ENCODE measurements at places on chromosomes 16 and 17.
A peak's percentile ranks its signal among the peaks of the same experiment; 100 is the strongest.

- DNase-seq = no peak
Observed at GRCh38 chr17:8273884-8274444, 14.5 kb upstream of the RANGRF start.

DNA sequence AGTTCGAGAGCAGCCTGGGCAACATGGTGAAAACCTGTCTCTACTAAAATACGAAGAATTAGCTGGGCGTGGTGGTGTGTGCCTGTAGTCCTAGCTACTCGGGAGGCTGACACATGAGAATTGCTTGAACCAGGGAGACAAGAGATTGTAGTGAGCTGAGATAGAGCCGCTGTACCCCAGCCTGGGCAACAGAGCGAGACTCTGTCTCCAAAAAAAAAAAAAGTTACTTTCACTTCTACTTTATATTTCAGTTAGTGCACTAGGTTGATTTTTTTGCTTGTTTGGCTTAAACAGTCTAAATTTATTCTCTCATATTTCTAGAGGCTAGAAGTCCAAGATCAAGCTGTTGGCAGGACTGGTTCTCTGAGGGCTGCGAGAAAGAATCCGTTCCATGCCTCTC, 13.4 kb downstream of the CCDC102A start:
- no peak for DNase-seq

DNA sequence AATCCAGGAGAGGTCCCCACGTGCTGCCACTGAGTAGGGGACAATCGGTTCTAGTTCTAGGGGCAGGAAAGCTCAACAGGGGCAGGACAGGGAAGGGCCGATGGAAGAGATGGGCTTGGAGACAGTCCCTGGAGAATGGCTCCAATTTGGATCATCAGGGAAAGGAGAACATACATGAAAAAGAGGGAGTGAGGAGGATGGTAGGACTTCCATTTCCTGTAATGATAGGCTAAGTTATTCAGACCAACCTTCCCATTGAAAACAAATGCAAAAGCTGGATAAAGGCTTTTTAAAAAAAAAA, 20.4 kb upstream of the GPATCH8 start:
- no peak for DNase-seq

DNA sequence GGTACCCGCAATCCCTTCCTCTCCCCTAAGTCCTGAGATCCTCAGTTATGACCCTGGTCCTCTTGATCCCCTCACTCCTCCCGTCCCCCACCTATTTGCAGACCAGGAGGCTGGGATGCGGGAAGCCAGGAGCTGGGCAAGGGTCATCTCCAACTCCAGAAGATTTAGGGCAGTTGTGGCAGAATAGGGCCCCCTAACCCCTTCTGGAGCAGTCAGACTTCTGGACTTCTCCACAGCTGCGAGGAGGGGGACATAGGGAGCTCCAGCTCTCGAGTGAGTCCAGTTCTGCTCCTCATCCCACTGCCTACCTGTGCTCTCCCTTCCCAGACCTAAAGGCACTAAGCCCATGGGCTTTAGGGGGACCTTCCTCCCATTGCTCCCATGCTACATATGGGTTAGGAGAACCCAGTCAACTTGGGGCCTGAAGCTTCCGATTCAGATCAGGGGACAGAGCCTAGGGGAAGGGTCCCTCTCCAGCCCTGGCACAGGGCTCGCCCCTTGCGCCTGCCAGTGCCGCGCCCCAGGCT, 1.3 kb downstream of the WNK4 start:
- DNase-seq = no peak

DNA sequence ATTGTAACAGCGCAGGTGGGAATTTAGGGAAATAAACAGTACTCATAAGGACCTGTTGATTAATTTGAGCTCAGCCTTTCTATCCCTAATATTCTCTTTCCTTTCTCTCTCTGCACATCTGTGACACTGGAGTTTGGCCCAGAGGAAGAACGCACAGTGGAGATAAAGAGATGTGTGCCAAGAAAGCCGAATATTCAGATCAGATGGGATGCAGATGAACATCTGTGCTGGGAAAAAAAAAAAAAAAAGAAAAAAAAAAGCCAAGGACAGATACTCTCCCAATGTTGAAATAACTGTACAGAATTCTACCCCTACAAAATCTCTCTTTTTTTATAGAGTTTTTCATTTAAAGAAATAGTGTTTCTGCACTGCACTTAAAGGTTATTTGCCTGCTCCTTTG, 485.4 kb downstream of the KCNJ2 start:
- no peak for DNase-seq

GRCh38 chr16:1965396-1966001, 873 bp upstream of the RPS2 start:
- DNase-seq = peak; percentile 12

GRCh38 chr17:2282297-2282873, 21.2 kb downstream of the SMG6 start:
- DNase-seq = peak; percentile 46

- DNase-seq = peak; percentile 2
Observed at GRCh38 chr17:40646791-40647623, 611 bp downstream of the SMARCE1 start.

GRCh38 chr17:47693731-47694580, at the start of gene TBKBP1:
TBKBP1 (plus strand) TSS chr17:47694161; CDS start chr17:47696113, 1,952 bp downstream.
- DNase-seq = no peak

- no peak for DNase-seq
Observed at GRCh38 chr17:51060396-51060795, 60.3 kb downstream of the SPAG9 start.

- DNase-seq = no peak
Observed at GRCh38 chr16:4550591-4550990, 5.5 kb upstream of the C16orf96 start.

GRCh38 chr17:8220783-8221662, 10.6 kb upstream of the AURKB start:
- DNase-seq = peak; percentile 88

DNA sequence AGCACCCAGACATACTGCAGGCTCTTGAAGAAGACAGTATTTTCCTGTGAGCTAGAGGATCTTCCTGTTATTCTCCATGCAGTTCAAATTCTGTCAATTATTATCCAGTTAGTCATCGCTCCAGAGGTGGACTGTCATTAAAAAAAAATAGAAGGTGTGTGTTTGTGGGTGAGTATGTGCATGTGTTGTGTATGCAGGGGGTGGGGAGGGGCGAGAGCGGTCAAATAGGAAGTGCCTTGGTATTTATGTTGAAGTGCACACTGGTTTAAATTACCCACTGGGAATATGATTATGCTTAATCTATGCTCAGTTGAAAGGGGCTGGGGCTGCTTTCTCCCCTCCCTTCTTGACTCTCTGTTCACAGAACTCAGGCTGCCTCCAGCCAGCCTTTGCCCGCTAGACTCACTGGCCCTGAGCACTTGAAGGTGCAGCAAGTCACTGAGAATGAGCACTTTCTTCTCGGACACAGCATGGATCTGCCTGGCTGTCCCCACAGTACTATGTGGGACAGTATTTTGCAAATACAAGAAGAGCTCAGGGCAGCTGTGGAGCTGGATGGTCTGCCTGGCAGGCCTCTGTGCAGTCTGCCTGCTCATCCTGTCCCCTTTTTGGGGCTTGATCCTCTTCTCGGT, at the start of gene HSD17B2:
HSD17B2 (plus strand) TSS at position 273 of the 632 bp plus-strand sequence; CDS start at position 445, 172 bp downstream.
- DNase-seq = peak; percentile 52

DNA sequence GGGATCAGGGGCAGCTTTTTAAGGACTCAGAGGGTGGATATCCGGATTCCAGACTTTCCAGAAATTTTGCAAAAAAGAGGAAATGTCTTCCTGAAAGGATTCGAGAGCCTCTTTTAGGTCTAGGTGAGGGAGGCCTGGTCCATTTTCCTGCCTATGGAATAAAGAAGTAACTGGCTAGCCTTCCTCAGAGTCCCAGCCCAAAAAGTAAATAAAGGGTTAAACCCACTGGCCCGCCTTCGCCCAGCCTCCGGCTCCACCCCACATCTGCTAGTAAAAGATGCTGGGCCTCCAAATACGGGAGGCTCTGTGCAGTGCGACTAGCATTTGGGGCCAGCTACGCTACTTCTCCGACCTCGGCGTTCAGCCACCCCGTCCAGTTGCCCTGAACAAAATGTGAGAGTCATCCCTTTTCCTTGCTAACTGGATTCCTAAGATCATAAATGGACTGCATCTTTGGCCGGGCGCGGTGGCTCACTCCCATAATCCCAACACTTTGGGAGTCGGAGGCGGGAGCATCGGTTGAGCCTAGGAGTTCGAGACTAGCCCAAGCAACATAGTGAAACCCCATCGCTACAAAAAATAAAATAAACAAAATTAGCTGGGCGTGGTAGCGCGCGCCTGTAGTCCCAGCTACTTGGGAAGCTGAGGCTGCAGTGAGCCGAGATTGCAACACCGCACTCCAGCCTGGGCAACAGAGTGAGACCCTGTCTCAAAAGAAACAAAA, 824 bp upstream of the MPP2 start:
- DNase-seq = no peak

DNA sequence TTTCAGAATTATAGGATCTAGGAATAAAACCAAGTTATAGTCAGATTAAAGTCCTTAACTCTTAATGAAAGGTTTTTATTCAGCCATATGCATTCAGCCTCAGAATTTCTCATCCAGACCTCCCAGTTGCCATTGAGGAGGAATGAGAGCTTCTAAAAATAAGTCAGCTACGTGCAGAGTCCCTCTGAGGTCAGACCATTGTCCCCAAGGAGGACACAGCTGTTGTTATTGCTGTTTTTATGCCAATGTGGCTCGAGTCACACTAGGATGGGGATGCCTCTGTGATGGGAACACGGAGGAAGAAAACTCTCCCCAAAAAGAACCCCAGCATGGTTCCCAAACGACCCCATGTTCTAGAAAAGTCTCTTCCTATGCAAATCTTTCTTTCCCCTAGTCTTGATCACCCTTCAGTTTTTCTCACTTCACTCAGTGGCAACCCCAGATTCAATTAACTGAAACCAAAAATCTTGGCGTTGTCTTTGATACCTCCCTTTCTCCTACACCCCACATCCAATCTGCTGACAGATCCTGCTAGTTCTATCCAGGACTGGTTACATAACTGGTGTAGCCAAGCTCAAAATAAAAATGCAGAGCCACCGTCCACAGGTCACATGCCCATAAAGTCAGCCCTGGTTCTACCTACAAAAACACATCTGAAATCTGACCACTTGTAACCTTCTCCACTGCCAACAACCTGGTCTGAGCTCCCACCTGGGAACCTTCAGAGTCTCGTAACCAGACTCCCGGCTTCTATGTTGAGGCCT, 138.2 kb upstream of the ERCC4 start:
- no peak for DNase-seq

GRCh38 chr17:45581860-45582259, 91.3 kb upstream of the PLEKHM1 start:
- no peak for DNase-seq

- DNase-seq = no peak
Observed at GRCh38 chr17:50924800-50925199, 58.6 kb upstream of the TOB1 start.

GRCh38 chr17:7403043-7403726, 712 bp downstream of the TMEM256 start:
- DNase-seq = no peak

DNA sequence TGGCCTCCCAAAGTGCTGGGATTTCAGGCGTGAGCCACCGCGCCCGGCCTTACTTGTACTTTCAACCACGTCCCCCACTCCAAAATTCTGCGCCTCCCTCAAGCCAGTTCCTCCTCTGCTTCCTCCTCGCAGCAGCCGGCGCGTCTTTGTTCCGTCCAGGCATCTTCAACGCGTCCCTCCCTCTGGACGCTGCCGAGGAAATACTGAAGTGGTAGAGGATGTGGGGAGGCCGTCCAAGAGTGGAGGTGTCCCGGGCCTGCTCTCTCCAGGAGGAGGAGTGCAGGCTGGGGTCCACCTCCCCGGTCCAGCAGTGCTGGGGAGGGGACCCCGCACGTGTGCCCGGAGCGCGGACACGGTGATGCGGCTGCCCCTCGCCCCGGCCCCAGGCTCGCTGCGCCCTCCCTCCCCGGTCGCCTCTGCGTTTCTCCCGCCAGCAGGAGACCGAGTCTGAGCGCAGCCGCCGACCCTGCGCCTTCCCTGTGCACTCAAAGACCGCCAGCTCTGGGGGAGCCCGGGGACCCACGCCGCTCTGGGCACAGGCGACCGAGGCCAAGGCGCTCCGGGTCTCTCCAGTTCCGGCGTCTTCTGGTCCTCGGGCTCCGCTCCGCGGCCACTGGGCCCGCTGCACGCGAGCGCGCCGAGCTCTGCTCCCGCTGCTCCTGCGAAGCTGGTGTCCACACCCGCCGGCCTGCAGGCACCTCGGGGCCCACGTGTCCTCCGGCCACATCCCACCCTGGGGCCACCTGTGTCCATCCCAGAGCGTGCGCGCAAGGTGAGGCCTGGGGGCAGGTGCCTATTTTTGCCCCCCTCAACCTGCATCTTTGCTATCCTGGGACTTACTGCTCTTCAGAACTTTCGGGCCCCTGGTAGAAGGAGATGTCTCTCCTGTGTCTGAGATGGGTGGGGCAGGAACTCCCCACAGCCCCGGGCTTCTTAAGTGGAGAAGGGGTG, 31.7 kb downstream of the OSBPL7 start:
- peak; percentile 50 for DNase-seq

GRCh38 chr17:47305302-47305923, 18.3 kb upstream of the EFCAB13 start:
- peak; percentile 90 for DNase-seq

DNA sequence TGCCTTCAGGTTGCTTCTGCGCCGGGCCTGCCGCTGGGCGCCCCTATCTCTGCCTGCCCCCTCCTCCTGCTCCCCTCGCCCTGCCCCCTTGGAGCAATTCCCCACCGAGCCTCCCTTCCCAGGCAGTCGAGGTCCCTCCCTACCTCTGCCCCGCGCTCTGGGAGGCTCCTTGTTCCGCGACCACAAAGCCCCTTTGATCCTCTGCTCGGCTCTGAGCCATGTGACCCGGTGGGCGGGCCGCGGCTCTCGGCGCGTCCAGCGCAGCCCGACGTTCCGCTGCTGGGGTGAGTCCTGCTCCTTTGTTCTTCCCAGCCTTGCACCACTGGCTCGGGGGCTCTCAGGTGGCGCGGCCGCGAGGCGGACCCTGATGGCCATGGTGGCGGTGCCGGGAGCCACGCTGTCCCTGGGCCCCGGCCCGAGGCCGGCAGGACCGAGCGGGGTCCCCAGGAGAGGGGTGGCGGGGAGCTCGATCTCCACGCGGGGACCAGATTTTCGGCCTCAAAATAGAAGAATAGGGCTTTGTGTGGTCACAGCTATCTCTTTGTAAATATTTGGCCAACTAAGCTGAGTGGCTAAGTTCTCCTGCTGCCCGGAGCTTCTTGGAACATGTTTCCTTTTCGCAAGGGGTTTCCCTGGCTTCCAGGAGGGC, 310.6 kb downstream of the SEC14L1 start:
- peak; percentile 60 for DNase-seq

GRCh38 chr17:75317671-75318070, 28.4 kb upstream of the SLC25A19 start:
- no peak for DNase-seq

GRCh38 chr16:71499775-71500364, 10.7 kb upstream of the ZNF19 start:
- DNase-seq = peak; percentile 37

DNA sequence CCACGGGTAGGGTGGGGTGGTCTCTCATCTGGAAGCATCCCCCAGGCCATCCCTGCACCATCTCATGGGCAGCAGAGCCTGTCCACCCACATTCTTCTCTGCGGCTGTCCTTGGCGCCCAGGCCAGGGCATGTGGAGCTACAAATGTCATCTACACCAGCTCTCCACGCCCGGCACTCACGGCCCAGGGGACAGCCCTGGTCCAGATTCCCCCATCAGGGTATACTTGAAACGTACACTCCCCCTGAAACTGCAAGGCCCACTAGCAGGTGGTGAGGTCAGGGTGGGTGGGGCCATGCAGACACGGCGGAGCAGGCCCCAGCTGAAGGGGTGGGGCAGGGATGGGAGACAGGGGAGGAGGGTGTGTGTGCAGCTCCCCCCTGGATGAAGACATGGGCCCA, 3.2 kb upstream of the SOX8 start:
- DNase-seq = no peak

GRCh38 chr17:27544350-27545131, 86.4 kb upstream of the LGALS9 start:
- DNase-seq = peak; percentile 54

GRCh38 chr17:48738424-48738802, 9.9 kb upstream of the HOXB13 start:
- DNase-seq = no peak

All from mammary epithelial cell (primary cell).